ENCODE measurements at places on chromosomes 1 and 21. TPM values are rescaled to one million over a fixed set of nuclear protein-coding genes. Genes with fewer than 3 reads are reported as not detected.

The KLF17 gene
- polyA plus RNA-seq = 0.04 TPM

The CCDC17 gene
- polyA plus RNA-seq = 1.5 TPM

The E2F2 gene
- 4.6 TPM for polyA plus RNA-seq

The AP4B1 gene
- 56.9 TPM for polyA plus RNA-seq

The PFKFB2 gene
- 16.6 TPM for polyA plus RNA-seq

The IVL gene
- polyA plus RNA-seq = not detected

The FNDC10 gene
- 2.9 TPM for polyA plus RNA-seq

The LIPI gene
- polyA plus RNA-seq = 0.78 TPM

The TIE1 gene
- 110 TPM for polyA plus RNA-seq

The DISP3 gene
- 0.53 TPM for polyA plus RNA-seq

The LCE1B gene
- polyA plus RNA-seq = not detected

The SYF2 gene
- polyA plus RNA-seq = 75.8 TPM

The BARHL2 gene
- not detected for polyA plus RNA-seq

The RAB25 gene
- polyA plus RNA-seq = 57.6 TPM

The ZMYND12 gene
- 2.3 TPM for polyA plus RNA-seq

The SPATA46 gene
- polyA plus RNA-seq = 0.92 TPM
